ENCODE measurements at places on chromosomes 2 and 18.

GRCh38 chr2:219675221-219675620 lies 47.8 kb downstream of the SLC4A3 start:
- DNase-seq: no peak

- DNase-seq: no peak
These were observed 276.8 kb upstream of the EPAS1 start for GRCh38 chr2:46020416-46020815.

DNA sequence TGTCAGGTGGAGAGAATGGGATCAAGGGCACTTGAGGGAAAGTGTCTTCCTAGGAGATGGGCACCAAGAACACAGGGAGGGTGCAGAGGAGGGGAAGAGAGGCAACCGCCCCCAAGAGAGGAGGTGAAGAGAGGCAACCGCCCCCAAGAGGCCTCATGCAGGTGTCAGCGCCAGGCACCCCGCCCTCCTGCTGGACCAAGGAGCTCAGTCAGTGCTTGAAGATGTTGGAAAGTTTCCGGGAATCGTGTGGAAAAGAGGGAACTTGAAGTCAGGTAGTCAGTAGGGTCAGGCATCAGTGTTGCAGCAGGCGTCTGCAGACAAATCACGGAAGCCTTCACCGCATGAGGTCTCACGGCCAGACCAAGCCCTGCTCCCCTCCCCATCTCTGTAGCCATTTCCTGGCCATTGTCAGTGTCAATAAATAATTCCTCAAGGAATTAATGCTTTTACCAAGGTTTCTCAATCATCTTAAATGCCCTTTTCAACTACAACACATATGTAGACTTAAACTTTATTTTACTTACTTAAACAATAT lies 353.1 kb downstream of the EIPR1 start:
- no peak for DNase-seq

DNA sequence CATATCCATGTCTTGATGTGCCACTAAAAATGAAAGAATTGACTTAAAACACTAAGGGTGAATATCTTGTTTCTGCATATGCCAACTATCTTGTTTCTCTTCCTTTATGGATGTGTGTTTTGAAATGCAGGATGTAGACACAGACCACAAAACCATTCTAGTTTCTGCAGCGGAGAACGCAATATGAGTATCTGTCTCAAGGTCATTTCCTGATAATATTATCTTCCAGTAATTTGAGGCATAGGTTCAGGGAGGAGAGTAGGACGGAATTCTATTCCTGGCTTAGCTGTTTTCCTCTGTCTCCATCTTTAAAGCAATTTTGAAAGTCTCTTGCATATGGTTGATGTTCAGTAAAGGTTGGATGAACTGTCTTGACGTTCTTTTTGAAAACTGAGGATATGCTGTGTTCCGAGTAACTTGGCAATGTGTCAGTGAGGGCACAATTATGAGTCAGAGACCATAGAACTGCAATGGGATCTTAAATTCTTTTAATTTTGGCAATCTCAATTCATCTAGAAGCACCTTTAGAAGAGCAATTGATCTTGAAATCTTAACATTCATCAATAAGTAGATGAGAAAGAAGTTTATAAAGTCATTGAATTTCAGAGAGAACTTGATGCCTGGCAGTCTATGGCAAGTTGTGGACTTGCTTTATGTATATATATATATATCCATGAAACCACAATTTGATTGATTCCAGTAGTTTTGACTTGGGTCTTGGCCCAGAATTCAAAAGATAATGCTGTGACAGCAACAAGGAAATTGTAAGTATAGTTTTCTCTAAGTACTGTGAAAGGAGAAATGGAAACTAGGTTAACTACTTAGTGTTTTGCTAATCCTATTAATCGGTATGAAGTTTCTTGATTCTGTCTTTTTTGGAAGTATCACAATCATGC lies 24.8 kb downstream of the RAB27B start:
- no peak for DNase-seq

Measured in activated CD8-positive, alpha-beta memory T cell treated with anti-CD3 and anti-CD28 coated beads, Interleukin-2, amount 10 ng/mL, durations not matched to agents 7 days and 5 days (primary cell).